ENCODE measurements at places on chromosomes 1 and 21.
A peak's percentile ranks its signal among the peaks of the same experiment; 100 is the strongest.

DNA sequence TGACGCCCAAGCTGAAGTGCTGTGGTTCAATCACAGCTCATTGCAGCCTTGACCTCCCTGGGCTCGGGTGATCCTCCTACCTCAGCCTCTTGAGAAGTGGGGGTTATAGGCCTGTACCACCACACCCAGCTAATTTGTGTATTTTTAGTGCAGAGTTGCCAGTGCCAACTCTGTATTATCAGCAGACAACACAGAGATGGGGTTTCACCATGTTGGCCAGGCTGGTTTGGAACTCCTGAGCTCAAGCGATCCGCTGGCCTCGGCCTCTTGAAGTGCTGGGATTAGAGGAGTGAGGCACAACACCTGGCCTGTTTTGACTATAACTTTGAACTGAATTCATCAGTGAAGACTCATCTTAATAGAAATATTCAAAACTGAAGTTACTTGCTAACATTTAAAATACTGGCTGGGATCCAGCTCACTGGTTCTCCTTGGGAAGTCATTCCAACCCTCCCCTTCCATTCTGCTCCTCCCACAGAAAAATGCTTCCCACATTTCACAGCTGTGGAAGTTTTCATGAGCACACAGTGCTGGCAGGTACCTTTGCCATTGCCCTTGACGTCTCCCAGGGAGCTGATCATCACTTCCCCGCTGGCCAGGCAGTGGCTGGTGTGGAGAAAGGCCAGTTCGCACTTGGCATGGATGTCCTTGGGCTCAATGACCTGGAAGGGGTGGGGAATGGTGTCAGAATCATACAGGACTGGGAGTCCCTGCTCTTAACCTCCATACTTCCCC, 4.7 kb downstream of the SELENBP1 start:
- DNase-seq, result no peak

GRCh38 chr1:244419024-244419423, 32.7 kb downstream of the ADSS2 start:
- DNase-seq, result no peak

GRCh38 chr1:84143796-84144565, at the start of gene PRKACB:
PRKACB (plus strand) TSS chr1:84144271; CDS start chr1:84144362, 91 bp downstream.
- DNase-seq, result no peak

- no peak for DNase-seq
Measured at GRCh38 chr1:117570988-117571409, 34.8 kb upstream of the TENT5C start.

DNA sequence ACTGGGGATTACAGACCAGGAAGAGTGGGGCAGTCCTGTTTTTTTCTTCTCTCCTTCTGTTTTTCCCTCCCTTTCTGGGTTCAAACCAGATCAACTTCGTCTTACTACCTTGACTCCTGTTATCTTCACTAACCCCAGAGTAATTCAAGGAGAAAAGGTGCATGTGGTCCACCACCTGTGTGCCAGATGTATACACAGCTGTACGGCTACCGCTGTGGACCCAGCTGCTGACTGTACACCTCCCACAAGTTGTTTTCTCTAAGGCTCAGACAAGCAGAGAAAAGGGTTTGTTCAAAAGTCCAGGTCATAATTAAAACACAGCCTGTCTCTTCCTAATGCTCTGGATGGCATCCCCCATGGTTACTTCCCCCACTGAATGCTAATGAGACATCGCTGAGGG, 102.1 kb downstream of the LMX1A start:
- DNase-seq, result no peak

DNA sequence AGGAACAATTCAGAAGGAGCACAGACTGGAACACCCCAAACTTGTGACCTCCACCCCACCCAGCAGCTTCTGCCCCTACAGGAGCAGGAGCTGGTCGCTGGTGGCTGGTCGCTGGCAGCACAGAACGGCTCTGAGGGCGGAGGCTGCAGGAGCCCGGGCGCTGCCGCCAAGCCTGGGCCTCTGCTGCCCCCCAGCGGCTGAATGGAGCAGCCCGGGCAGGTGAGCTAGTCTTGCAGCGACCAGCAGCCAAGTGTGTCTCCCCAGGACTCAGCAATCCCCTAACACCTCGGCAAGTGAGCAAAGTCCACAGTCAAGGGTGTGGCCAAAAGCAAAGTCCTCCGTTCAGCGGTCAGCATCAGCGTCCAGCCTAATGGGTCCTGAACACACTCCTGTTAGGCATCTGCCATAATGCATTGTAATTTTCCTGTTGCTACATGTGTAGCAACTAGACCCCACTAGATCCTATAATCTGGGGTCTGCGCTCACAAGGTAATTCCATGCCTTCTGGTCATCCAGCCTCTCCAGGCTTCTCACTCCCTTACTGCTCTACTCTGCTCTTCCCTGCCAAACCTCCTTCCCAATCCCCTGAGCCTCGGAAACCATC, 12.1 kb upstream of the GJB5 start:
- peak; percentile 92 for DNase-seq

- DNase-seq, result no peak
Measured at GRCh38 chr1:169576241-169576934, 9.9 kb downstream of the F5 start.

DNA sequence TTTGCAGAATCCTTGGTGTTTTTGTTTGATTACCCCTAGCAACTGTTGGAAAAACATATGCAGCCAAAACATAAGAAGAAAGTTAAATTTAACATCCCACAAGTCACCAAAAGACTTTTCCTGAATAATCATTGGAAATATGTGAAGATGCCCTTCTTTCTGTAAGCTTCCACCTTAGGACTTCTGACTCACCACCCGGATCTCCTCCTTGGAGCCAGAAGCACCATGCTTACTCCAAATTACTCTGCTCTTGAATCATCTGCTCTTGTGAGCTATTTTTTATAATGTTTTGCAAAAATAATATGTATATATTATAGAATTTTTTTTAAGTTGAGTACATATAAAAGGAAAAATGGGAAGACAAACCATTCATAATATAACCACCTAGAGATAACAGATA, 391.7 kb downstream of the KCTD3 start:
- DNase-seq, result no peak

DNA sequence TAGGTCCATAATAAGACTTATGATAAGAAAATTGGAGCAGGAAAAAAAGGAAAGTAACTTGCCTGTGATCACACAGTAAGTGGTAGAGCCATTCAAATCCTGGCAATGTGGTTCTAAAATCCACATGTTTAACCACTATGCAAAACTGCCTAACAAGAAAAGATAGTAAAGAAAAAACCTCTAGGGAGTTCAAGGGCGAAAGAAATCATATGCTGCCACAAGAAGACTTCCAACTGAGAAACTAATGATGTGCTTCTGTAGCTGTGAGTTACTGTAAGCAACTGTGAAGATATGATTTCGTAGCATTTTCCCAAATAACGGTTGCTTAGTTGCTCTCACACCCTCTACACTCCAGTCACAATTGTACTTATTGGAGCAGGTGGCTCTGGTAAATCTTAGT, 20.9 kb upstream of the LYPLAL1 start:
- DNase-seq, result no peak

- no peak for DNase-seq
Measured at GRCh38 chr21:25464275-25464674, 143.0 kb downstream of the MRPL39 start.

GRCh38 chr1:41317361-41317760, 43.9 kb upstream of the FOXO6 start:
- DNase-seq, result no peak

- DNase-seq, result peak; percentile 62
Measured at GRCh38 chr21:41877901-41878830, 978 bp downstream of the PRDM15 start.

- DNase-seq, result no peak
Measured at GRCh38 chr1:24575905-24576587, 20.2 kb downstream of the NCMAP start.

DNA sequence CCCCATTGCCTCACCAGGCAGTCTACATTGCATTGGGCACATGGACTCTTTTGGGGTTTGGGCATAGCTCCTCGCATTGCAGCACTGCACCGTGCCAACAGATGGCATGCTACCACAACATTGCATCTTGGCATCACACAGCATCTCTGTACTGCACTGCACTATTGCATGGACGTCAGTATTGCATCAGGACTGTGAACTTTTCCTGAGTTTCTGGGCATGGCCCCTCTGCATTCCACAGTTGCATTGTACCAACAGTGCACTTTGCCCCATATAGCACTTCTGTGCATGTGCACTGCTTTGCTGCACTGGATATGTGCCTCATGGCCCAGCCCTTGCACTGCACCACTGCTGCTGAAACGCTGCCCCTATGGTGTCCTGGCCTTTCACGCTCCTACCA, 9.6 kb downstream of the PTPRU start:
- no peak for DNase-seq

DNA sequence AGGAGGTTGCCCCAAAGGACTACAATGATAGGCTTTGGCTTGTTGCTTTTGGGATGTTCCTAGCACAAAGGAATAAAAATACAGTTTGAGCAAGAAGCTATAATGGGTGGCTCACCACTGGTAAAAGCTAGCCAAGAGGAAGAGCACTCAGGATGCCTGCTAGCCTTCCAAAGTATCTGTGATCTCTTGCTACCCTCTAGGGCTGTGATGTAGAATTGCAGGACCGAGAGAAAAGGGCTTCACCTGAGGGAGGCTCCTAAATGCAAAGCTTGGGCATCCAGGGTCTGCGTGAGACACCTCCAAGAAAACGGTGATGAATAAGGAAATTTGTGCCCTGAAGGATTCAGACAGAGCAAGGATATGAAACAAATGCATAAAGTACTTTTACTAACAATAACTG, 17.7 kb downstream of the IVL start:
- no peak for DNase-seq

- no peak for DNase-seq
Measured at GRCh38 chr1:220717800-220718640, 27.9 kb downstream of the C1orf115 start.

DNA sequence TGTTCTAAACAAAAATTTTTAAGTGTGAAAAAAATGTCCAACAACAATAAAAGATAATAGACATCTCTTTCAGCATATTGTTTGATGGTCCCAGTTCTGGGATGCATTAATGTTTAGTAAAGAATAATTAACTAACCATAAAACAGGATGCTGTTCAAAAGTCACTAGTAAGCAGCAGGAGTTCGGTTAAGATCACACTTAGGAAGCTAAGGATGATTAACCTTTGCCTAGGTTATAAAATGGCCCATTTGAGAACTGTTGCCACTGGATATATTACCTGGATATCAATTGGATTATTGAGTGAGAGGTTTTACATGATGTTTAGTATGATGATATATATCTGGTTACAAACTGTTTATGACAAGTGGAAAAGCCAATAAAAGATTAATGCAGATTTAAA, 171.7 kb downstream of the ATG4C start:
- no peak for DNase-seq

DNA sequence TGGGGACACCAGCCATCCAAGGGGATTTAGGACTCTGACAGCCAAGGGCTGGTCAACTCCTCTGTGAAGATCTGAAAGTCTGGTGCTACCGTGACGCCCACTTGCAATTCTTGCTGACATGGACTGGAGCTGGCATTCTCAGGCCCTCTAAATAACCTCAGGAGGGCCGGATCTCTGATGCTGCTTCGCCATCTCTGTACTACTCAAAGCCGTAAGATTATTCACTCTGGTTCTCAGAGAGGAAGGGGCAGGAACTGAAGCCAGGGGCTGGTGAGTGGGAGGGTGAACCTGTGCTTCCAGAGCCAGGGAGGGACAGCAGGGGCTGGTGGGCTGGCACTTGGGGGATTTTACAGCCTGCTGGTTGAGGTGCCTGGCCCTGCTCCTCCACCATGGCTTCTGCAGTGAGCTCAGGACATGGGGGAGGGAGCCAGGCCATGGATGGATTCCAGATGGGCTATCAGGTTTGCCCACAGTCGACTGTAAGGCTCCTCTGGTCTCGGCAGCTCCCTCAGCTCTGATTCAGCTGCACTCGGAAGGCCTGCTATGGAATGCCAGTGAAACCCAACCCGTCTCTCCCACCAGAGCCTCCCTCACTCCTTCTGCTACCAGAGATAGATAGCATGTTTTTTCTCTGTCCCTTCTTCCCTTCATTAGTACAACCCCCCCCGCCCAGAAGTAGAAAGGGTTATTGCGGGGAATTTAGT, 84.5 kb downstream of the PLXNA2 start:
- DNase-seq, result no peak

DNA sequence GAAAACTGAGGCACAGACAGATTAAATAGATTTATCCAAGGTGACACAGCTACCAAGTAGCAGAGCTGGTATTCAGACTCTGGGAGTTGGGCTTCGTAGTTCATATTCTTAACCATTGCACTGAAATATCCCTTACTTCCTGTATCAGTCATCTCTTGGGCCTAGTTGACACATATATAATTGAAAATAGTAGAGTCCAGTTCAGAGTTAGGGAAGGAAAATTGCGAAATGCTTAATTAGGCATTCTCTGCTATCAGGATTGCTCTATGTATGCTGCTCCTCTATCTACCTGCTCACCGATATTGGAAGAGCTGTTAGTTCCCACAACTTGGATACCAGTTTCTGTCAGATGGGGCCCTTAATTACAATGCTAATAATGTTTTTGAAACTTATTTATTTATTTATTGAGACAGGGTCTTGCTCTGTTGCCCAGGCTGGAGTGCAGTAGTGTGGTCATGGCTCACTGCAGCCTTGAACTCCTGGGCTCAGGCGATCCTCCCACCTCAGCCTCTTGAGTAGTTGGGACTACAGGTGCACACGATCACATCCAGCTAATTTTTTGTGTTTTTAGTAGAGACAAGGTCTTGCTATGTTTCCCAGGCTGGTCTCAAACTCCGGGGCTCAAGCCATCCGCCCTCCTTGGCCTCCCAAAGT, 8.2 kb downstream of the RCOR3 start:
- no peak for DNase-seq

- no peak for DNase-seq
Measured at GRCh38 chr1:78779831-78780230, 130.2 kb downstream of the IFI44 start.

DNA sequence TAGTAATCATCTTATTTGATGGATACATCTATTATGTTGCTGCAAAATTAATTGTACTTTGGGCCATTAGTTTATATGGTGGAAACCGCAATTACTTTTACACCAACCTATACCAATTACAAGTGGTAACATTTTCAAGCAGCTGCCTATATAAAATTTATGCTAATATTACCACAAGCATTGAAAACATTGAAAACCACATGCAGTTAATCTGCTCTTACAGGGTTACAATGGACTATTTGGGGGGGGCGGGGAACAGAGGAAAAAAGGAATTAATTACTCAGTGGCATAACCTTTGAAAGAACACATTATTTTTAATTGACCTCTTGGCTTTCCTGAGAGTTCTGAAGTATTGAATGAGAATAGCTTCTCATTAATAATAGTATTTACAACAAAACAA, 1793.2 kb downstream of the NCAM2 start:
- DNase-seq, result no peak

DNA sequence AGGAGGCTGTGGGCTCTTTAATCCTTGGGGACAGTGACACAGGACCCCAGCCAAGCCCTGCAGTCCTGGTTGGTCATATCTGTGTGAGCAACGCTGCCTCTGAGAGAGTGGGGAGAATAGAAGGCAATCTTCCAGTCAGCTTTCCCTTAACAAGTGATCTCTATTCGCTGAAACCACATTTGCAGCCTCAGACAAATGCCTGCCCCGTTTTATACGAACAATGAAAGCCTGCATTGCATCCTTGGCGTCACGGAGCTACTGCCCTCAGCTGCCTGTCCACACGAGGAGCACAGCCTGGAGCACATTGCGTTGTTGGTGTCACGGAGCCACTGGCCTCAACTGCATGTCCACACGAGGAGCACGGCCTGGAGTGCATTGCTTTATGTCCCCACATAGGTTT, 150.2 kb upstream of the ARHGEF16 start:
- DNase-seq, result no peak

- DNase-seq, result no peak
Measured at GRCh38 chr1:38508232-38508631, 351.3 kb downstream of the RRAGC start.
